Fibroblast of mammary gland (primary cell): ENCODE measurements at places on chromosomes 2 and 18.

- DNase-seq, result peak; percentile 7
Measured at GRCh38 chr2:101253703-101254450, 1.2 kb downstream of the CNOT11 start.

GRCh38 chr2:50785816-50786215 is 246.1 kb downstream of the NRXN1 start:
- DNase-seq, result no peak

- DNase-seq, result peak; percentile 46
Measured at GRCh38 chr2:39118786-39119499, 1.9 kb downstream of the SOS1 start.

- no peak for DNase-seq
Measured at GRCh38 chr2:179856205-179856604, 5.2 kb downstream of the ZNF385B start.

DNA sequence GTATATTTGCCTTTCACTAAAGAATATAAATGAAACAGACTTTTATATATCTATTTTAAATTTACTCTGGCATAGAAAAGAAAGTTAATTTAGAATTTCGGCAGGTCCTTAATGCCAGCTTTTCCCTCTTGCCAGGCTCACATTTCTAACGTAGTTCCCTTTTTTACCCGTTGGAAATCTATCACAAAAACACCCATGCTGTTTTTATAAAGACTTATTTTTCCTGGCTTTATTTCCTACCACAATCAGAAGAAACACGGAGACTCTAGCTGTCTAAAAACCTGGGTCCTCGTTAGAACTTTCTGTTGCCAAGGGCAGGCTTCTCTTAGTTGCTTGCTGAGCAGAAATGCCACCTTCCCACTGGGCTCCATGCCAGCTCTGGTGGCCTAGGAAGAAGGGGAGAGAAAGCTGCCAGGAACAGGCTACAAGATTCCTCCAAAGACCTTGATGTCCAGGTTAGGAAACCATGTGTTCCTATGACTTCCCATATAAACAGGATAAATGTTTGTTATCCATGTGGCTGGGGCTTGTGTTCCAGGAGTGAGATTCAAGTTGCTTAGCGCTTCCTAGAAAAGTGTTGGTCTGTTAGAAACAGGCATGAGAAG is 17.8 kb upstream of the TMEM18 start:
- no peak for DNase-seq

DNA sequence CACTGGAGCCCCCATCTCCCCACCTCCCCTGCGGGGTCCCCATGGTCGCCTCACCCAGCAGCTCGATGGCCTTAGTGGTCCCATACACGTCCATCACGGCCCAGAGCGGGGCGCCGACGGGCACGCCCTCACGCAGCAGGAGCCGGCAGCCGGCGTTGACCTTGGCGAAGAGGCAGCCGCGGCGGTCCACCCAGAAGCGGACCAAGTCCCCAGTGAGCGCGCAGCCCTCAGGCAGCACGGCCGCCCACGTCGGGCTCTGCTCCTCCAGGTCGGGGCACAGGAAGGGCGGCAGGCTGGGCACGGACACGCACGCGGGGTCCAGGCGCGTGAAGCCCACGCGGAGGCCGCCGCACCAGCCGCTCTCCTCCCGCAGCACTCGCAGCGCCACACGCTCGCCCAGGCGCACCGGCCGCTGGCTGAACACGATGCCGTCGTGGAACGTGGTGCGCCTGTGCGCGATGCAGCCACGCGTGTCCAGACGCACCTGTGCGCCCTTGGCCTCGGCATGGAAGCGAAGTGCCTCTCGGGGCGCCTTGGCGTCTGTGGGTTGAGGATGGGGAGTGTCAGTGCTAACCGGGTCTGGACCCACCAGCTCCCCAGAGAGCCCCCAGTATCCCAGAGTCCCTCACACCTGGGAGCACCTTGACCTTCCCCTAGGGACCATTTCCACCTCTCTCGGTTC is 4.6 kb downstream of the NEURL3 start:
- DNase-seq, result no peak

DNA sequence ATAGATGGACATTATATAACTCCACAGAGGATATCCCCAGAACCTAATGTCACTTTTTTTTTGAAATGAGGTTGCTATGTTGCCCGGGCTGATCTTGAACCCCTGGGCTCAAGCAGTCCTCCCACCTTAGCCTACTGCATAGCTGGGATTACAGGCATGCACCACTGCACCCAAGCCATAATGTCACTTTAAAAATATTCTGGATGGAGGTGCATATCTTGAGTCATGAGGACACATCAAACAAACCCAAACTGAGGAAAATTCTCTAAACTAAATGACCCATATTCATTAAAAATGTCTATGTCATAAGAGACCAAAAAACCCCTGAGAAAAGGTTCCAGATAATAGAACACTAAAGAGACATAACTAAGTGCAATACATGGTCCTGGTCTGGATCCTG is 36.3 kb downstream of the OSGEPL1 start:
- no peak for DNase-seq

DNA sequence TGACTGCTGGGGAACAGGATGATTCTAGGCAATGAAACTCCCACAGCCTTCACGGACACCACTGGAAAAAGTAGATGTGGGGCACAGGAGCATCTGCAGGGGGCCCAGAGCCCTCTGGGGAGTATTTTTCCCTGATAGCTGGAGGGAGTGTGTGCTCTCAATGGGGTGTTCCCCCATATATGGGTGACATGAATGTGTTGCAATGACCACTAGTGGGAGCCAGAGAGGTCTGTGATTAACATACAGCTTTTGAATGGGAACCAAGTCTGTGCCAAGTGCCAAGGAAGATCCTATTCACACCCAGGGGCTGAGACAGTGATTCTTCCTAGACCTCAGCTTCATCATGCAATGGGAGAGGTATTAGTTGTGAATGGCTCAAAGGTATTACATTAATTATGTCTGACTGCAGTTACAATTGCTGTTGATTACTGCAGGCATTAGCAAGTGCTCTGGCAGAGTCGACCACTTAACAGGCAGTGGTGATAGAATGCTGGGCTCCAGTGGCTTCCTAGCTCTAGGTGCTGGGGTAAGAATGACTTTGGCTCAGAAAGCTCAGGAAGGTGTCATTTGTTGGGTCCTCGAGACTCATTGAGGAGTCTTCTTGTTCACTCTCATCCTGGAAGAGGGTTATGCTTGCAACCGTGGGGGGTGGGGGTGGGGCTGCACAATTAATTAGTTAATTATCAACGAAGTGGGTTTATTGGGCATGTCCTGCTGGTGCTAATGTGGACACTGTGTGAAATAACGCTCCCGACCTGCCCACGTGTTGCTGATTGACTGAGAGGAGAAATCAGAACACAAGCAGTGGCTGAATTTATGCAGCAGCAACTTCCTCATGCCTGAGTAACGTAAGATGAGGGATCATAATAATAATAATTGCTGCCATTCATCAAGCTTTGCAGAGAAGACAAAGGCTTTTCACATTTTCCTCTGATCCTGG is 194.1 kb downstream of the CLIP4 start:
- DNase-seq, result peak; percentile 73

- no peak for DNase-seq
Measured at GRCh38 chr2:29751390-29751789, 170.0 kb downstream of the ALK start.

GRCh38 chr2:85999061-85999831 is 106.4 kb downstream of the POLR1A start:
- DNase-seq, result no peak

GRCh38 chr2:144586476-144586875 is 66.6 kb upstream of the ZEB2 start:
- no peak for DNase-seq

GRCh38 chr2:178345951-178346350 is 105.0 kb downstream of the PRKRA start:
- peak; percentile 14 for DNase-seq

DNA sequence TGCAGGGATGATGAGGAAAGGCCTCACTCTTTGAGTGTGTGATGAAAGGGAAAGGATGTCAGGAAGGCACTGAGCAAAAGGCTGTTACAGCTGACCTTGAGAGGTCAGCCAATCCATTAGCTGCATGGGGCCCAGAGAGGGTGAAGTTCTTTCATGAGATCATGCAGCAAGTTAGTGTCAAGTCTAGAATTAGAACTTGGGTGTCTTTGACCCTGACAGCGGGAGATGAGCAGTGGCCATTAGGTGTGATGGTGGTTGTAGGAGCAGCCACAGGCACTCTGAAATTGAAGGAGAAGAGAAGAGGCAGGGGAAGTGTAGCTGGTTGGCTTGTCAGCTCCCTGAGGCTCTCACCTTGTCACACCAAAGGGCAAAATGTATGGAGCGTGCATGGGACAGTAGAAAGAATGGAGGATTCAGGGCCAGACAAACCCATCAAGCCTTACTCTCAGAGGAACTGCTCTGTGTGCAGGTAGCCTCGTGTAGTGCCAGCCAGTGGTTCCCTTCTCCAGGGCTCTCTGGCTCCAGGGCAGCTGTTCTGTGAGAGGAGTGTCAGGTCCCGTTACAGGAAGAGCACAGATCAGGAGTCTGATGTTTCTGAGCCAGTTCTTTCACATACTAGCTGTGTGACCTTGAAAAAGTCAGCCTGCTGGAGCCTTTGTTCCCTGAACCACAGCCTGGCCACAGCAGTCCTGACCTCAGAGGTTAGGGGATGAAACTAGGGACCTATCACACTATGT is 35.9 kb downstream of the MAP4K4 start:
- DNase-seq, result no peak

DNA sequence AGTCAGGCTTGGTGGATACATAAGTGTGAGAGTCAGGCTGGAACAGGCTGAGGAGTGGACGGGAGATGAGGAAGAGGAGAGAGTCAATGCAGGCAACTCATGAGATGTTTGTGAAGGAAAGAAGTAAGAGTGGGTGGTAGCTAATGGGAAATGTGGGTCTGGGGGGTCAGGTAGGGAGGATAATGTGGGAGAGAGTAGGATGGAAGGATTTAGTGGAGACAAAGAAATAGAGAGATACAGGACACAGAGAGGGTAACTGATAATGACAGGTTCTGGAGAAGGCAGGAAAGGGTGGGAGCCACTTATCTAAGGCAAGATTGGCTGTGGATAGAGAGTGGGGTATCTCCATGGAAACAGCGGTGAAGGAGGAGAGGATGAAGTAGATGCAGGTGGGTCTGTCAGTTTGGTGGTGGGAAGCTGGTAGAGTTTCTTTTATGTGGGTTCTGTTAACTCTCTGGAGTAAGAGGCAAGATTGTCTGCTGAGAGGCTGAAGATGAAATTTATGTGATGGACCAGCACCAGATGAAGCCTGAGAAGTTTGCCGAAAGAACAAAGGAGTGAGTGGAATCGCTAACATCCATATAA is 190.6 kb upstream of the SPRED2 start:
- DNase-seq, result no peak

DNA sequence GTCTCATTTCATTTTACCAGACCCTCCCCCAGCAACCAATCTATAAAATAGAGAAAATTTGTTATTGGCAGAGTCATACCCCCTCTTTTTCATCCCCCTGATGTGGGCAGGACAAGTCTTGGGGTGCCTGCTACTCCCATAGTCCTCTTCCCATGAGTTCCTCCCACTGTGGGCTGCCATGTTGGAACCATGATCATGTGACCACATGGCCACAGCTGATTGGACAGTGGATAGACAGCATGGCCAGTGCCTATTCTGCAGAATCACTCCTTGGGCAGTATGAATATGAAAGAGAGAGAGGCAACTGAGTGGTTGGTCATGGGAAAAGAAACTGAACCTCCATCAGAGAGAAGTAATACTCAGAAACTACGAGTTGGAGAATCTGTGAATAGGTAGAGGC is 84.9 kb downstream of the PDCL3 start:
- DNase-seq, result no peak

DNA sequence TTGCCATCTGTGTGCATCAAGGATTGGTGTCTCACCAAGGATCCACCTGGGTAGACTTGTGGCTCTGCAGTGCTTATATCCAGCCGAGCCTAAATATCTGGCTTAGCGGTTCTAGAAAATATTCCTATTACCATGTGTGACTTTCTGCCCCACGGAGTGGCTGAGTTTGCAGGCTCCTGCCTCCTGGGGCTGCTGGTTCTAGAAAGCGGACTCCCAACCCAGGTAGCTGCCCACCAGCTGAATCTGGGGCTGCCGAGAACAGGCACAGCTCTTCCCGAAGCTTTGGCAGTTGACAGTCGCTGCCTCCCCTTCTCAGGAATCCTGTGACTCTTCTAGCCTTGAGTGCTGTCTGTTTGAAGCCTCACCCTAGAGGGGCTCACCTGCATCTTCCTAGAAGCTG is 104.6 kb downstream of the TPGS2 start:
- no peak for DNase-seq

- no peak for DNase-seq
Measured at GRCh38 chr2:230419181-230419580, 3.2 kb downstream of the SP100 start.

GRCh38 chr2:9800975-9801726 is 42.1 kb upstream of the TAF1B start:
- peak; percentile 79 for DNase-seq

- DNase-seq, result no peak
Measured at GRCh38 chr2:229196448-229196847, 74.6 kb downstream of the PID1 start.

DNA sequence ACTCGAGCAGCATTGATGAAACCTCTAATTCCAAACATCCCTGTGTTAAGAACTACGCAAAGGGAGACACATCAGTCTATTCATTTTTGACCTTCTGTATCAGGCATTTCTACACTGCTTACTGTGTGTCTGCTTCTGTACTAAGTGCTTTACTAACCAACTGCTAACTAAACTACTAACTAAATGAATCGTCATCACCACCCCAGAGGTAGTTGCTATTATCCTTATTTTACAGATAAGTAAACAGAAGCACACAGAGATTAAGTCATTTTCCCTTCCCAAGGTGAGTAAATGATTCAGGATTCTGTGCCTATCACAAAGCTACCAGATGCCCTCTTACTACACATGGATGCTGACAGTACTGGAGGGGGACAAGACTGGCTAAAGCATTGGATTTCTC is 284.1 kb downstream of the AGPS start:
- DNase-seq, result no peak

- DNase-seq, result peak; percentile 63
Measured at GRCh38 chr2:202375033-202375608, 1.0 kb upstream of the BMPR2 start.

GRCh38 chr2:24183366-24184069 is 8.7 kb downstream of the FAM228A start:
- no peak for DNase-seq

DNA sequence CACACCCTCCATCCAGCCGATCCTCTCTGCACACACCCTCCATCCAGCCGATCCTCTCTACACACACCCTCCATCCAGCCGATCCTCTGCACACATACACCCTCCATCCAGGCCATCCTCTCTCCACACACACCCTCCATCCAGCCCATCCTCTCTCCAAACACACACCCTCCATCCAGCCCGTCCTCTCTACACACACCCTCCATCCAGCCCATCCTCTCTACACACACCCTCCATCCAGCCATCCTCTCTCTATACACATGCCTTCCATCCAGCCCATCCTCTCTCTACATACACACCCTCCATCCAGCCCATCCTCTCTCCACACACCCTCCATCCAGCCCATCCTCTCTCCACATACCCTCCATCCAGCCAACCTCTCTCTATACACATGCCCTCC is 83.1 kb downstream of the EIPR1 start:
- no peak for DNase-seq
